Inflammatory macrophage treated with lipopolysaccharide for 1 hour (primary cell): ENCODE measurements at places on chromosomes 7 and 10.

GRCh38 chr7:96244244-96244991 lies 77.5 kb downstream of the SLC25A13 start:
- no peak for DNase-seq

- DNase-seq: no peak
These were observed 92.4 kb downstream of the MICALL2 start for GRCh38 chr7:1366801-1367405.

DNA sequence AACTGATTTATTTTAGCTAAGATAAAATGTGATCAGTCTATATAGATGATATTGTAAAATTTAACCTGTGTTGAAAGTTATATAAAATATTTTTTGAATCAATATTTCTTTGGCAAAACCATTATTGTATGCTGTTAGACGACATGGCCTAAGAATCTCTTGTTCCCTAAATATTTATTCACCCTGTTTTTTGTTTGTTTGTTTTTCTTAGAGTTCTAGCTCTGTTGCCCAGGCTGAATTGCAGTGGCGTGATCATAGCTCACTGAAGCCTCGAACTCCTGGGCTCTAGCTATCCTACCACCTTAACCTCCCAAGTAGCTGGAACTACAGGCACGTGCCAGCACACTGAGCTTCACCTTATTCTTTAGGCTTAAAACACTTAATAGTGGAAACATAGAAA lies 410.7 kb downstream of the ARL4A start:
- no peak for DNase-seq

DNA sequence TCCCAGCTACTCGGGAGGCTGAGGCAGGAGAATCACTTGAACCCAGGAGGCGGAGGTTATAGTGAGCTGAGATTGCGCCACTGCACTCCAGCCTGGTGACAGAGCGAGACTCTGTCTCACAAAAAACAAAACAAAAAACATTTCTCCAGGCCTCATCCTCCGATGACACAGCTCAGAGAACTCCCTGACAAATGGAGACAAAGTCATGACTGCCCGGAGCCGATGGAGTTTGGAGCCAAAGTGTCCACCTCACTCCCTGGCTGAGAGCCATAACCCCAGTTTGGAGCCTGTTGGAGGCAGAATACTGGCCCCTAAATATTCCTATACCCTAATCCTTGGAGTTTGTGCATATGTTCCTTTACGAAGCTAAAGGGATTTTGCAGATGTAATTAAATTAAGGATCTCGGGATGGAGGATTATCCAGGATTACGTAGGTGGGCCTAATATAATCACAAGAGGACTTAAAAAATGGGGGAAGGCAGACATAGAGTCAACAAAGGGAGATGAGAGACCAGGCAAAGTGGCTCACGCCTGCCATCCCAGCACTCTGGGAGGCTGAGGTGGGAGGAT lies 22.7 kb downstream of the SSC4D start:
- DNase-seq: no peak

DNA sequence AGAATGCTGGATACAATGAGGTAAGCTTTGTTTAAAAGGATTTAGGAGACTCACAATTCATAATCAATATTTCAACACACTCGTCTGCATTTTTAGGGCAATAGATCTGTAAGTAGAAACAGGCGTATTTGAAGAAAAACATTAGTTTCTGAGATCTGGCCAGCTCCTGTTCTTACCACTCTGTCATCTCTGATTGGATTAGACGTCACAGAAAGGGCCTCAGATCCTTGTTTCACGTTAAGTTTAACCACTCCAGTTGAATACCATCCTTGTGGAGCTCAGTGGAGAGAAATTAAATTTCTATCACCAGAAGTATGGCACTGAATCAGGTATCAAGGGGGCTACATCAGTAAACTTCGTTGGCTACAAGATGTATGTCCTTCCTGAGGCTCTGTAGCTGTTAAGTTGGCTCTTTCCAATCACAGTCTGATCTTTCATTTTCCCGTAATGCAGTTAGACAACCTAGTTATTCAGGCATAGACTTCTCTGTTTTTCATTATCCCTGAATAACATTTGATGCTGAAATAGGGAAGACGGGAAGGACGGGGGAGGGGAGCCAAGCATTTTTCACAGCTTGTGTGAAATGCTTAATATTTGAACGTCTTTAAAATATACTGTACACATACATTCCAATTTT lies 659.2 kb upstream of the GALNT17 start:
- no peak for DNase-seq

- DNase-seq: peak; percentile 63
These were observed 195.4 kb downstream of the MACC1 start for GRCh38 chr7:20021831-20022230.

- no peak for DNase-seq
These were observed 67.7 kb downstream of the DGKB start for GRCh38 chr7:14834883-14835282.

- DNase-seq: peak; percentile 65
These were observed 65.6 kb downstream of the TWIST1 start for GRCh38 chr7:19051767-19052375.

GRCh38 chr7:91206361-91206960 lies 57.8 kb upstream of the FZD1 start:
- no peak for DNase-seq

DNA sequence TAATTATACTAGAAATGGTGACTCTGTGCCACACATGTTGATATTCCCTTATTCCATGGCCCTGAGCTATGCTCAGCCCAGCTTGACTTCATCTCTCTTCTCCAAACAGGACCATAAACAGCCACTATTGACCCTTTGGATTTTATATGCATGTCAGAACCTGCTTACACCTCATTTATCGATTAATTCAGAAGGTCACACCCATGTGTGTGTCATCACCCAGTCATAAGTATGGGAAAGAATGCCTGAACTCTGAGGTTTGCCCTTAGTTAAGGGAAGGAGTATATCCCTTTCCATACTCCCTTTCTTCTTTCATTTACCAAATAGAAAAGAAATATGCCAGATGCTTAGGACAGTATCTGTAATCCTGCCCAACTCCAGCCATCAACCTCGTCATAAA lies 602.3 kb downstream of the SORCS3 start:
- DNase-seq: no peak

GRCh38 chr10:85614566-85614965 lies 752.0 kb downstream of the GRID1 start:
- no peak for DNase-seq

- DNase-seq: no peak
These were observed 44.7 kb downstream of the MGMT start for GRCh38 chr10:129511758-129512157.

- DNase-seq: no peak
These were observed 22.5 kb downstream of the TSPAN13 start for GRCh38 chr7:16776053-16776452.

DNA sequence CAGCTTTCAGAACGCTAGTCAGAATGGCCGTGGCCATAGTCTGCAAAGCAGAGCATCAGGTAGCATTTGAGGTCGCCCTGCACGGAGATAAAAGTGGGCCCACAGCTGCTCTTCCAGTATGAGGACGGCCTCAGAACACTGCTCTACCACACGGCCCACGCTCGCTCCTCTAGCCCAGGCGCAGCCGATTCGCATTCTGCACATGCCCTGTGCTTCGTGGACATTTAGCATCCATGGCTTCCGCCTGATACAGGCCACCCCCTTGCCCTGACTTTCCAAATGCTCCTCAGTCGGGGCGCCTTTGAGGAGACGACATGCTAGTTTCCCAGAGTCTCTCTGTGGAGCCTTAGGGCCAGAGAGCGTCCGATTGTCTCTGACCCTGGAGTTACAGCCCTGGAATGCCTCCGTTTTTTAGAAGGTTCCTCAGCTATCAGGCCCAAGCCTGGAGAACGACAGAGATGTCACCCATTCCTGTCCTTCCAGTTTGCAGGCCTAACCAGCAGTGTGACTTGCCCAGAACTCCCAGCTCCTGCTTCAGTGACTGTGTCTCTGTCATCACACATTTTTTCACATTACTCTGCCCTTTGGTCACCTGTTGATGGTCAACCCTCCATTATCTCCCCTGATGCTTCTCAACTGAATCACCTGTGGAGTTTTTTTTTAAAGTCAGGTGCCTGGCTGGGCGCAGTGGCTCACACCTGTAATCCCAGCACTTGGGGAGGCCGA lies 14.3 kb downstream of the STRA8 start:
- no peak for DNase-seq

DNA sequence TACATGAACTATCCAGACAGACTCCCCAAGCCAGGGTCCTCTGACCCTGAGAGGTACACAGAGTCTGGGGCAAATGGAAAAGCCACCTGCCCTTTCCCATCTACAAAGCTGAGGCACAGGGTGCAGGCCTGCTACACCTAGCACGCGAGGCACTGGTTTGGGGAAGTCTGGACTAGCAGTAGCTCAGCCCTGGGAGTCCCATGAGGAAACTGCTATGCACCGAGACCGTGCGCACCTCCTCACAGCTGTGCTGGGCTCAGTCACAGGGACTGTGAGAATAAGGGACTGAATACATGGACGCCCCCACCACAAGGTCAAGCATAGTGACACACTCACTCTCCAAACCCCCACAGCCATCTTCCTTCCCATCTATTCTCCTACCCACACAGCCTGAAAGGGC lies 8.2 kb downstream of the MAT1A start:
- DNase-seq: no peak

GRCh38 chr10:33133557-33133956 lies 175.5 kb upstream of the ITGB1 start:
- DNase-seq: no peak

- peak; percentile 4 for DNase-seq
These were observed 11.8 kb upstream of the MAP3K8 start for GRCh38 chr10:30422151-30422695.

DNA sequence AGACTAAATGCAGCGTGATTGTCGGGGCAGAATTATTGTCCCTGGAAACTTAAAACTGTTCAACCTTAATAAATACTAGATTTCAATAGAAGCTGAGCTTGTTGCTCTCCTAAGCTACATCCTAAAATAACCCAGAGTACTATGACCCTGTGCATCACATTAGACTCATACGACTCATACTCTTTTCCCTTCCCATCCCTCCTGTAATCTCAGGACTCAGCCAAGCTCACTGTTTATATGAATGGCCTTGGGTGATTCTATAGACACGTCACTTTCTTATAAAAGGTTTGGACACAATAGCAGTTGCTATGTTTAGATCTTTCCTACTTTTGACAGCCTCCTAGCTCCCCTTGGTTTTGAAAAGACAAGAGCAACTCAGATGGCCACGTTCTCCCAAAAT lies 17.2 kb downstream of the TCF7L2 start:
- no peak for DNase-seq

GRCh38 chr7:30074422-30075030 lies 46.3 kb downstream of the PLEKHA8 start:
- peak; percentile 43 for DNase-seq

- no peak for DNase-seq
These were observed 60.8 kb upstream of the NPTX2 start for GRCh38 chr7:98556288-98556687.

DNA sequence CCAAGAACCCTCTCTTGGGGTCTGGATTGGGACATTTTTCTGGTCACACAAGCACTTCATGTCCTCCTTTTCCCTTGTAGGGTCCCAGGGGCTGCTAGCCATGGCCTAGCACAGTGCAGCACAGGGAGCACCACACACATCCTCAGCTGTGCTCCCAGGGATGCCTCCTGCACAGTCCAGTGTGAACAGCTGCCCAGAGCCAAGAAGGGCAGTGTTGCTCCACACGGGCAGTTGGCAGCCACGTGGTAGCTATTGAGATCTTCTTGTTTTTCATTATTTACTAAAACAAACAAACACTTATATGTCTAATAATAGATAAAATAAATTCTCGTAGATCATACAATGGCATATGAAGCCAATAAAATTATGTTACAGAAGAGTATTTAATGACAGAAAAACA lies 13.9 kb upstream of the LANCL2 start:
- no peak for DNase-seq

GRCh38 chr10:12720217-12720981 lies 281.1 kb downstream of the CCDC3 start:
- peak; percentile 11 for DNase-seq

DNA sequence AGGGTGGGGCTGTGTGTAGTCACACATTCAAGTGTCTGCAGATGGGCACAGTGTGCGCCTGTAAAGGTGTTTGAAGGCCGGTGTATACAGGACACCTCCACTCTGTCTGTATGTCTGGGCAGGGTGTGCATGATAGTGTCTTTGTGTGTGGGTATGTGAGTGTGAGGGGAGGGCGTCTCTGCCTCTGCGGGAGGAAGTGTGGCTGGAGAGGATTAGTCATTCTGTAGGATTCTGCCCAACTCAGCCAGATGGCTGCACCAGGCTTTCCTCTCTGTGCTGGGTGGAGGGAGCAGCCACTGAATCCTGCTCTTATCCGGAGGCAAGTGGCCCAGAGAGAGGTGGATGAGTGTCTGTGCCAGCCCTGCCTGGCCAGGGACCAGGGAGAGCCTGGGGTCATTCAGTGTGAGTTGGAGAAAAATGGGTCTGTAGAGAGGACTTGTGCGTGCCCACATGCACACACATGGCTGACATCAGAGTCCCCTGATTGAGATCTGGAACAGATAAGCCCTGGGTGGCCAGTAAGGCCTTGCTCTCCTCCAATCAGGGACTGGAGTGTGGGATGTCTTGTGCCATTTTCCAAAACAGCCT lies 1.7 kb downstream of the SFXN3 start:
- DNase-seq: peak; percentile 54

- no peak for DNase-seq
These were observed 6.9 kb upstream of the NOBOX start for GRCh38 chr7:144410441-144410840.

GRCh38 chr7:119783799-119784198 lies 489.2 kb upstream of the KCND2 start:
- no peak for DNase-seq

DNA sequence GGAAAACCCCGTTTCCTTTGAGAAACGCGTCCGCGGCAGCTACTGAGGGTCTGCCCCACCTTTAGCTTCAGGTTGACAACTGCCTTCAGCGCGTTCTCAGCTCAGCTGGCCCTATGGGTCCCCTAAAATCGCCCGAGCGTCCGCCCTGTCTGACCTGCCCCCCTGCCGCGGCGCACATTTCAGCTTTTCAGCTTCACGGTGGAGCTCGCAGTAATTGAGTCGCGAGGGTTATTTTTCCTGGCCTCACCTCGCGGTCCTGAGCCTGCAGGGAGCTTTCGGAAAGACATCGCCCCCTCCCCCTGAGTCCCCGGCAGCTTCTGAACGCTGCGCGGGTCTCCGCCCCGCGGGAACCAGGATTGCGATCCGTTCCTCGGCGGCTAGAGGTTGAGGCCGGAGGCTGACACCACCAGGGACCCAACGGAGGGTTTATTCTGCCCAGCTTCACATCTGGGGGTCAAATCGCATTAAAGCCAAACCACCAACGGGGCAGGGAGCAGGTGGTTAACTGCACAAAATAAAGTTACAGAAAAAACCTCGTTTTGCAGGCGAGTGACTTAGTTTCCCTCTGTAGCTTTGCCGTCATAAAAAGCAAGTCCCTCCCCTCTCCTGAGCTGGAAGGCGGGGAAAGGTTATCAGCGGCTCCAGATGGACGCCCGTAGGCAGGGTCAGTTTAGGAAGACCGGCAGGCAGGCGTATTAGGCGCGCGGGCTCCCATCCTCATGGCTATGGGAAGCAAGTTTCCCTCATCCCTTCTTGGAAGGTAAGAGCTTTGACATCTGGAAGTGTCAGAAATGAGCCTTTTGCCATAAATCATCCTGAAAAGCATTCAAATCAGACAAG lies 11.0 kb downstream of the TWIST1 start:
- no peak for DNase-seq

GRCh38 chr7:140512317-140513000 lies 33.2 kb upstream of the MKRN1 start:
- no peak for DNase-seq

GRCh38 chr7:732556-732955 lies 5.5 kb upstream of the PRKAR1B start:
- DNase-seq: no peak
